Suppressor macrophage treated with lipopolysaccharide for 1 hour (primary cell): ENCODE measurements at places on chromosomes 11 and 22.

GRCh38 chr22:38432264-38432663, 22.7 kb downstream of the KCNJ4 start:
- DNase-seq = no peak

- DNase-seq = peak; percentile 5
Observed at GRCh38 chr11:32615422-32615821, 31.8 kb downstream of the EIF3M start.

DNA sequence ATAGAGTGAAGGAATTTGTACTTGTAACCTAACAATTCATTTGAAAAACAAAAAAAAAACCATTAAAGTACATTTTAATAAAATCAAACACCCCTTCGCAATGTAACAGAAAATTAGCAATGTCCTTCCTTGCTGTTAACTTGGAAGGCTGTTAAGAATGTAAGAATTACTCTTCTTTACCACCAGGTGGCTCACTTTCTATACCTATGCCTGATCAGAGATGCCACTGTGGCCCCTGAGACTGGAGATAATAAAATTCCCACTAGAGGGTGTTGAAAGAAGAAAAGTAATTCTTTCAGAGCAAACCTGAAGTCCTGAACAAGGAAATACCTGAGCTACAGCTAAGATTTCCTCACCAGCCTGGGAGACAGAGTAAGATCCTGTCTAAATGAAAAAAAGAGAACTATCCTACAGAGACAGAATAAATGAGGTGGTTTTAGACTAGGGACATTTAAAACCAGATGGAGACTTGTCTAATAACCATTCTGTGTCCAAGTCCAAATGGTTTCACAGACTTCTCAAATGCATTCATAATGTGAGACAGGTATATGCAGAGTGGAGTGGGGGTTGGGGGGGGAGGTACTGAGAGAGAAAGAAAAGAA, 1089.3 kb downstream of the FAM181B start:
- DNase-seq = peak; percentile 62

DNA sequence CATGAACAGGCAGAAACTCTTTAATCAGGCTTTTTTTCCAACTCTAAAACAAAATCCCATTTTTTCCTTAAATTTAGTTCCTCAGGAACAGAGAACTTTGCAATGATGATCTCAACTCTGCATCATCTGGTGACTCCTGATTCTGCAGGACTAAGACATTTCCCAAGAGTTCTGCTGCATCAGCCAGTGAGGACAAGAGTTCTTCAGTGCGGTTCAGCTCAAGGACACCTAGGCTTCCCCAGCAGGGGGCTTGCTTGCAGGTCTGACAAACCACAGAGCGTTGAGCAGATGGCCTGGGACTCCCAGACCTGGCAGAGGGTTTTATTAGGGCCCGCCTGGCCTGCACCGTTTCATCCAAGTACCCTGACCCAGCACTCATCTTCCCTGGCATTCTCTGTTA, 6.4 kb downstream of the CDCA5 start:
- DNase-seq = peak; percentile 46

DNA sequence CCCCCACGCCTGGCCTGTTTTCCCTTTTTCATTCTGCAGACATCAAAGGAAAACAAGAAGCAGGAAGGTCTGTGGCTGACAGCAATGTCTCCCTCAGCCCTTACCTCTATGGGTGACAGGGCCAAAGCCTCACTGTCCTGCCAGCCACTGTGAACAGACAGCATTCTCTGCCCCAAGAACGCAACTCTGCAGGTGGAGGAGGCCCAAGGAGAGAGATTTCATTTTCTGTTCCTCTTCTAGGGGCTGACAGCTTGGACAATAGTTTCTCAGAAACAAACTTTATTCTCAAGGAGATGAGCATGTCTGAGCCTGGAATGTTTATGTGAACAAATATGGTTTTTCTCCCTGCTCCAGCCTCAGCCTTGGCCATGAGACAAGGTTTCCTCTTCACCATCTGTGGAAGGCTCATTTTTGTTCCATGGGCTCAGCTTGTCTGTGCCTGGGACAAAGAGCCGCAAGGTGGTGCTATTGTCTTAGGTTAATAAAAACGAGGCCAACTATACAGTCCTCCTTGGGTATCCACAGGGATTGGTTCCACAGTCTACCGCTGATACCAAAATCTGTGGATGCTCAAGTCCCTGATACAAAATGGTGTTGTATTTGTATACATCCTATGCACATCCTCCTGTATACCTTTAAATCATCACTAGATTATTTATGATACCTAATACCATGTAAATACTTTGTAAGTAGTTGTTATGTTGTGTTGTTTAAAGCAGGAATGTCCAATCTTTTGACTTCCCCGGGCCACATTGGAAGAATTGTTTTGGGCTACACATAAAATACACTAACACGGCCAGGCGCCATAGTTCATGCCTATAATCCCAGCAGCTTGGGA, 5.8 kb downstream of the PIWIL3 start:
- peak; percentile 51 for DNase-seq

DNA sequence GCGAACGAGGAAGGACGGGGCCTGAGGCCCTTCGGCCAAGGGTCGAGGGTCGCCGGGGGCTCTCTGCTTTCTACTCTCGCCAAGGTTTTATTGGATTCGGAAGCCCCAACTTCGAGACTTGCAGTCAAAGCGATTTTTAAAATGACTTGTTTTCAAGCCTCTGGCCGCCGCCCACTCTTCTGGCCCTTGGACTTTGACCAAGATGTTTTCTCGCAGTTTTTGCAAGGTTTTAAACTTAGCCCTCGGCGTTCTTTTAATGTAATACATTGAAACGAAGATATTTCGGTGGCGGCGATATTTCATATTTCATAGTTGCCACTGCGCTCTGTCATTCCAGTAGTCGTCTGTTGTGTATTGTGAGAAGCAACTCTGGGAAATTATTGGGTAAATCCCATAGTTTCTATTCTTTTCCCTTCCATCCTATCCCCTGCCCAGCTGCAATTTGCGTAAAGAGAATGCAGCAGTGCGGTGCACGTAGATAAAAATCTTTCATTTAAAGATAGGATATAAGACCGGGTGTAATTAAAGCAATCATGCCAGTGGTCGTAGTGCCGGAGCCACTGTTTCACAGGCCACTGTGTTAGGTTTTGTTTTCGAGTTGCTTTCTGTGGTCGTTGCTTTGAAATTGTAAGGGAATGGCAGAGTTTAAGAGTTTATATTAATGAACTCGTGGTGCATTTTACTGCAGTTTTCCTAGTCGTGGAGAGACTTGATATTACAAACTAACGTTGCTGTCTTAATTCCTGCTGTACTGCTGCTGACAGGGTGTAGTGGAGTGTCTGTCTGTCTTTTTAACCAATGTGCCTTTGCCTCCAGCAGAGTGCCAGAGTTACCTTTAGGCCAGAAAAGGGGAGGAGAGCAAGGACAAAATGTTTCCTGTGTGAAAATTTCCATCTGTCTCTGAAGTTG, 702 bp downstream of the BIRC2 start:
- DNase-seq = peak; percentile 67

- peak; percentile 66 for DNase-seq
Observed at GRCh38 chr11:112085822-112086421, 634 bp downstream of the TIMM8B start.

- no peak for DNase-seq
Observed at GRCh38 chr11:86115542-86116385, 46.9 kb upstream of the PICALM start.

- no peak for DNase-seq
Observed at GRCh38 chr11:128941573-128942271, 949 bp downstream of the TP53AIP1 start.

DNA sequence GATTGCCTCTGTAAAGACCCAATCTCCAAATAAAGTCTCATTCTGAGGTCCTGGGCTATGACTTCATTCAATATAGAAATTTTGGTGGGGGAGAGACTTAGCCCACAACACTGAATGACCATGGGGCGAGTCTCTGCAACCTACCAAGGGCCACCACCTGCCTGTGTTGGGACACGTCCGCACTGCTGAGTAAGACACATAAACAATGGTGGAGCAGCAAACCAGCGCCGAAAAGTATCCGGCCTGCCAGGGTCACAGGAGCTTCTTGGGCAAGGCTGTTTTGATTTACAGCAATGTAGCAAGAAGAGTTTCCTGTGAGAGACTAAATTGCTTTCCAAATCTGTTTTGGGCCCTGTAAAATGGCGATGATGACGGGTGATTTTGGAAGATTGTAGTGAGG, 122.3 kb downstream of the SHANK2 start:
- no peak for DNase-seq

- no peak for DNase-seq
Observed at GRCh38 chr11:64619811-64620380, 28.9 kb downstream of the SLC22A12 start.

DNA sequence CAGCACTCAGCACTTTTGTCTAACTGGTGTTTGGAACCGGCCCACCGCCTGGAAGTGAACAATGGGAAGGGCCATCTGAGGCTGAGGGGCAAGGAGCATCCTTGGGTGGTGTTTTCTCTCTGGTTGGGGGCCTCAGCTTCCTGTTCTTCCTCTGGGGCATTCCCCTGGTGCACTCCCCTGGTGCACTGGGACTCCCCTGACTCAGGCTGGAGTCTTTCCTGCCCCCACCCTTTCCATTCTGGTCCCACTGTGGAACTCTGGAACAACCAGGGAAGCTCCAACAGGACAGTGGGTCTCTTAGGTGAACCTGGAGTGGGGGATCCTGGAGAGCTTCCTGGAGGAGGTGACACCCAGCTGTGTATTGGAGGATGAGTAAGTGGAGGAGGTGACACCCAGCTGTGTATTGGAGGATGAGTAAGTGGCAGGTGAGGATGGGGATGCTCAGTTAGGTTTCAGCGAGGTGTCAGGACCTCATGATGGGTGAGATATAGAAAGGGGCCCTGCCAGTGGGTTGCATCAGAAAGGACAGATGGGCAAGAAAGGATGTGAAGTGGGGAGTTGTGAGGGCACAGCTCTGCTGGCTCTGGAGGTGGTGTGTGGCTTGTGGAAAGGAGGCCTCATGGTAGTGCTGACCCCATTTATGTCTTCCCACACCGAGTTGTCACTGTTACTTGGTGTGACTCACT, 132.1 kb downstream of the OSBP2 start:
- no peak for DNase-seq

DNA sequence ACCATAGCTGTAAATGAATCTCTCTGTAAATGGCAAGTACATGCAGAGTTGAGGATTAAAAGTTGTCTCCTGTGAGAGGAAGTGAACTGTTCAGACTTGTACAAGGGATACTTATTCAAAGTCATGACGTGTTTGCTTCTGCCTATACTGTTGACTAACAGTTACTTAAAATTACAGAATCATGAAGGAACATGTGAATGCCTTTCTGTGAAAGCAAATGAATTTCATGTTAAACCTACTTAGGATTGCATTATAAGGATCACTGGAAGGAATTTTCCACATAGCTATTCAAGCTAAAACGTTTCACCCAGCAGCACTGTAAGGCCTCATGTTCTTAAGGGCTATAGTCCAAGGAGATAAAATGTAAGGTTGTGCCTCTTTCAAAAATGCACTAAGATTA, 93.4 kb upstream of the BIRC3 start:
- DNase-seq = no peak

GRCh38 chr11:7673724-7674434, 579 bp upstream of the CYB5R2 start:
- peak; percentile 15 for DNase-seq

DNA sequence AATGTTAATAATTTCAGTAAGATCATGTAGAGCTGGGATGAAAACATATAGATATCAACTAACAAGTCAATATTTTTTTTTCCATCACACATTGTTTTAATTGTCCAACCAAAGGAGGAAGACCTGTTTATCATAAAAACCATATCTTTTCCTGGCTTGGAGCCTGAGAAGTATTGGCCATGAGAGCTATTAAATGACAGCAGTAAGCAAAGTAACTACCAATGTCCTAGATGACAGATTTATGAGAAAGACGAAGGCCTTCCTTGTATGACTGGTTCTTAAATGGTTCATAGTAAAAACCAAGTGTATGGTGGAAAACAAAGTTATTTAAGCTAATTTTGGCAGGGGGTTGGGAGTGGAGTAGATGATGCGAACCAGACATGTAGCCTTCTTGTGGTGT, 1147.1 kb upstream of the TENM4 start:
- no peak for DNase-seq

DNA sequence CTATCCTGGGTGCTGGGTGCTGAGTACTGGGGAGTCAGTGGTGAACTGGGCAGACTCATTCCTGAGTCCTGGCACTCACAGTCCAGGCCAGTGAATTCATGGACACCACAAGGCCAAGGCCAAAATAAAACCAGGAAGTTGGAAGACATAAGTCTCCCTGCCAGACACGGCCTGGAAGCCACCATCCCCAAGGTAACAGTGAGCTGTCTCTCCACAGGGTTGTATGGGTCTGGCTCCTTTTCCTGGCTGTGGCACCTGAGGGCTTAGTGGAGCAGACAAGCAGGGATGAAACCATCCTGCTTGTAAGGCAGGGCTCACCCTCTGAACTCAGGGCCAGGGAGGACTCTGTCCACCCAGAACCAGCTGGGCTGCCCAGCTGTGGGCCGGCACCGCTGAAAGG, 54.7 kb upstream of the ALX4 start:
- DNase-seq = no peak

GRCh38 chr22:38089474-38089851, 5.5 kb upstream of the SLC16A8 start:
- DNase-seq = no peak

- DNase-seq = peak; percentile 42
Observed at GRCh38 chr22:30890686-30891442, 77.7 kb downstream of the MORC2 start.

DNA sequence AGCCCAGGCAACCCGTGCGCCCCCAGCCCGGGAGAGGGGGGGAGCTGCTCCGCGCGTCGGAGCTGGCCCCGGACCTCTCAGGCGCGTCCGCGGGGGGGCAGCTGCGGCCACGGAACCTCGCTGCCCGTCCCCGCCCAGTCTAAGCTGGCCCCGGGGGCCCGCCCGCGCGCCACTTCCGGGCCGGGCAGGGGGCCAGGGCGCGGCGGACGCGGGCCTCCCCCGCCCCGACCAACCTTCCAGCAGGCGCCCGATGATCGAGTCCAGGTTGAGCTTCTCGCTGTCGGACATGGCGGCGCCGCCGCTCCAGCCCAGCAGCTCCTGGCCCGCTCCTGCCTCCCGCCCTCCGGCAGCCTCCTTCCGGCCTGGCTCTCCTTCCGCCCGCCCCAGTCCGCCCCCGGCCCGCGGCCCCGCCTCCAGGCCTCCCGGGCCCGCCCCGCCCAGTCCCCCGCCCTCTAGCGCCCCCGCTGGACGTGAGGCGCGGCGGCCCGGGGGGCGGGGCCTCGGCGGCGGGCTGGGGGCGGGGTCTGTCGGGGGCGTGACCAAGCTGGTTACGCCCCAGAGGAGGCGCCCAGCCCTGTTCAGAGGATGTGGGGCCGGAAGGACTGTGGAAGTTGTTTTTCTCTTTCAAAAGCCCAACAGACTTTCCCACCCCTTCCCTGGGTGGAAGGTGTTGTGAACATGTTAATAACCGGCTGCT, at the start of gene PPP1CA:
Gene PPP1CA (minus strand): TSS at position 364 of the 697 bp plus-strand sequence. CDS start 76 bp downstream, at position 288.
- DNase-seq = peak; percentile 96
